ENCODE measurements at places on chromosomes 5 and 9.
A peak's percentile ranks its signal among the peaks of the same experiment; 100 is the strongest.

DNA sequence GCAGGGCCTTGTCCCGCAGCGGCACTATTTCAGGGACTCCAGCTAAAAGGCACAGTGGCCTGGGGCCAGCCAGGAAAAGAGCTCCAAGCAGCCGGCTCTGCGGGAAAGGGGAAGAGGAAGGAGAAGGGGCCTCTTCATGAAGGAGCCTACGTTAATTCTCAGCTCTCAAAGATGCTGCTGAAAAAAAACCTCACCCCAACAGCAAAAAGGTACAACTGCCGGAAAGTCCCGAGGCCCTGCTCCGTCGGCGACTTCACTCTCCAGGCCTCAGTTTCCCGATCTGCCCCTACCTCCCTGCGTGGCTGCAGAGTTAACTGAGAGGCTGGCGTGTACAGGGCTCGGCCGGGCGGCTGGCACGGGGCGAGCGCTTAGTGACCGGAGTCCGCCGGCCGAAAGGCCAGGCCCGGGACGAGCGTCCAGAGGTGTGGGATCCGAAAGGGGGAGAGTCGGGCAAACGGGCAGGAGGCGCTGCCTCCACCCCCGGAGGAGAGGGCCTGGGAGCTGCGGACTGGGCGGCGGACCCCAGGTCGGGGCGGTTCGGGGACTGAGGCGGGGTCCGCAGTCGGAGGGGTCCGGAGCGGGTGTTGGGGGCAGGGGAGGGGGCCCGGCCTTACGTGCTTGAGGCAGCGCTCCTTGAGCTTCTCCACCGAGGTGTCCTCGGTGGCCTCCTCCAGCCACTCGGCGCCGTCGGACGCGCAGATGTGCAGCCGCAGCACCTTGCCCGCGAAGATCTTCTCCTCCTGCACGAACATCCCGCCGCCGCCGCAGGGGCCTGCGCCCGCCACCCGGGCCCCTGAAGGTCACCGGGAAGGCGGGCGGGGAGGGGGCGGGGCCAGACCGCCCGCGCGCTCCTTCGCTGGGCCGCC lies 529 bp downstream of the UBAC1 start:
- DNase-seq, result peak; percentile 44

DNA sequence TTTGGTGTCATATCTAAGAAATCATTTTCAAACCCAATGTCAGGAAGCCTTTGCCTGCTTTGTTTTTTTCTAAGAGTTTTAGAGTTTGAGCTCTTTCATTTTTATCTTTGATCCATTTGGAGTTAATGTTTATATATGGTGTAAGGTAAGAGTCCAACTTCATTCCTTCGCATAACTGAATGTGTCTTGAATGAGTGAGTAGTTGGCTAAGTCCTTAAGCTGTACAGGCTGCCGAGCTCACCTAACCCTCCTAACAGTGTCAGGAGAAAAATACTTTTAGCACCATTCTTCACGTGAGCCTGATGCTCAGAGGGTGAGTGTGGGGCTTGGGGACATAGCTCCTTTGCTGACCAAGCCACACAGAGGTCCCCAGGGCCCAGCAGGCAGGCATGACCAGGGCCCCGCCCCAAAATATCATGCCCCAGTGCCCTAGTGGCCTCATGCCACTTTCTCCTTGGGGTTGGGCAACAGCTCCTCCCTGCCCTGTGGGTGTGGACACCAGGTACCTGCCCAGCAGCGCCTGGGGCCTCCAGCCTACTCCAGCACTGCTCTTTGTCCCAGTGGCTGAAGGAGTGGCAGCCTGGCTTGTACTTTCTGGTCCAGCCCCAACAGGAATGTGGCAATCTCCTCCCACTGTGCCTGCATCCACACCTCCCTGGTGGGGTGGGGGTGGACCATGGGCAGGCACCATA lies 17.2 kb downstream of the PPARGC1B start:
- DNase-seq, result no peak

DNA sequence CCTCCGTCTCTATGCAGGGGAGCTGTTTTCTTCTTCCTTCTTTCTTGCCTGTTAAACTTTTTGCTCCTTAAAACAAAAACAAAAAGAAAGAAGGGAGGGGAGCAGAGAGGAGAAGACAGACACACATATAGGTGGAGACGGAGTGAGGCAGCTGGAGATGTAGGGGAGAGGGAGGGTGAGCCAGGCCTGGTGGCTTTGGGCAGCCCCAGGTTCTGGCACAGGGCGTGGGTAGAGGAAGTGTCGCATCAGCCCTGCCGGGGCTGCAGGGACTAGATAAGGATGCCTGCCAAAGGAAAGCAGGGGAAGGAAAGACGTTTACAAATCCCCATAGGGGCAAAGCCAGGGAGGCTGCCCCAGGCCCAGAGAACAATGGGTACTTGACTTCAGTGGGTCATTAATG lies 38.7 kb upstream of the PTGS1 start:
- DNase-seq, result no peak

GRCh38 chr5:17388717-17389116 lies 109.3 kb upstream of the TAF11L2 start:
- DNase-seq, result no peak

GRCh38 chr5:102554728-102555127 lies 55.9 kb upstream of the SLCO6A1 start:
- DNase-seq, result no peak

DNA sequence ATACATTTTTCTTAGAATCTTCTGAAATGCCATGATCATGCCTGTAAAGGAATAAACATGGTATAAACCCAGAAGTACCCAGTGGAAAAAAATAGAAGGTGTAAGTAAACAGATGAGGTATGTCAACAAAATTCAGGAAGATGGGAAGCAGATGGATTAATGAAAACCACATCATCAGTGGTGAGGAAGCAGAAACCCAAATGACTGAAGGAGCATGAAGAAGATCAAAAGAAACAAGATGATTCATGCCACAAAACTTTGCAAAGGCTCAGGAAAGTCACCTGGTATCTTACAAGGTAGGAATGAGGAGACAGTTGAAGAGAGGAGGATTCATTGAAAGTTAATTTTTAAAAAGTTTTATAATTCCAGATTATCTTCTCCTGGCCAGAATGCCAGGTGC lies 132.8 kb upstream of the PAPPA start:
- no peak for DNase-seq

DNA sequence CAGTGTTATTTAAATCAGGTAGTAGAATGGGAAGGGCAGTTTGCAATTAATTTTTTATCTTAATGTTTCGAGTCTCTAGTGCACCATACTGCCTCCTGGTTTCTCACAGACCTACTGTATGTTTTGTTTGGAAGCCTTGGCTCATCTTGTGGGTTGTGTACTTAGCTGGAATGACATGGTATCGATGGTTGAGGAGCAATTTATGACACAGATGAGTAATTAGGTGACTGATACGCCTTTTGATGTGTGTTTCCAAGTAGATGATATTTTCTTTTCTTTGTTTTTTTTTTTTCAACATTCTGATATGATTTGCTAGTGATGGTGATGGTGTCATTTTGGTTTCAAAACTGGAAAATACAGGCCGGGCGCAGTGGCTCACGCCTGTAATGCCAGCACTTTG lies 16.1 kb downstream of the BASP1 start:
- DNase-seq, result no peak

- no peak for DNase-seq
Measured at GRCh38 chr5:65933295-65933694, 6.9 kb downstream of the ERBIN start.

- no peak for DNase-seq
Measured at GRCh38 chr9:93205045-93205768, 21.3 kb downstream of the WNK2 start.

DNA sequence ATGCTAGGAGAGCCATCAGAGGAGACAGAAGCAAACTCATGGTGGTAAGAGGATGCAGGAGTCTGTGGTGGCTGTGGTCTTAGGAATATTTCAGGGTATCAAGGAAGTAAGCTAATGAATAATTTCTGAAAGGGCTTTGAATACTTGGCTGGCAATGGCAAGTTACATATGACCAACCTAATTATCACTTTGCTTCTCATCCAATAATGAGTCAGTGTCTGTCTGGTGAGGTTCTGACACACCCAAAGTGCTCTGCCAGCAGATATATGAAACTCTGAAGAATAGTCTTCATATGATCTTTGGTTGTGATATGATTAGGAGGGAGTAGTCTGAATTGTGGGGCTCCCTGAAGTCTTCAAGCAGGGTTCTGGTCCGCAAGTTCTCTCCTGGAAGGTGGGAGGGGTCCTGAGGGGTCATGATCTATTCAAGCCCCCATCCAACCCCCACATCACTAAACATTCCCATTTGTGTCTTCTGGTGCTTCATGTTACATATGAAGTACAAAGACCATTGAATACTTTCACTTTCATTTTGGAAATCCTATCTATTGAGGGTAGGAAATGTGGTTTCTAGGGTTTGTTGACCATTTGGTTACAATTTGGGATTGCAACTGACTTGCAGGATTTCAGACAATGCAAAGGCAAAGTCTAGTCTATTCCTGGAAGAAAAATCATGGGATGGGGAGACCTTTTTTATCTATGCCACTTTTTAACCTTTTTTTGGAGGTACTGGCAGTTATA lies 199.9 kb upstream of the CDKN2B start:
- no peak for DNase-seq

GRCh38 chr5:96794757-96795156 lies 13.0 kb downstream of the ERAP1 start:
- no peak for DNase-seq

- DNase-seq, result no peak
Measured at GRCh38 chr5:57117596-57117995, 56.3 kb upstream of the GPBP1 start.

GRCh38 chr5:148416921-148417320 lies 33.2 kb downstream of the FBXO38 start:
- DNase-seq, result no peak

GRCh38 chr5:107395632-107396350 lies 274.9 kb downstream of the EFNA5 start:
- no peak for DNase-seq
